Activated T-helper 9 cell treated with anti-CD3 and anti-CD28 coated beads, Interleukin-2, amount 50 U/mL, for 16 hours (primary cell): ENCODE measurements at places on chromosomes 2 and 18.

GRCh38 chr2:35099342-35099741 is 1256.2 kb upstream of the CRIM1 start:
- DNase-seq, result no peak

DNA sequence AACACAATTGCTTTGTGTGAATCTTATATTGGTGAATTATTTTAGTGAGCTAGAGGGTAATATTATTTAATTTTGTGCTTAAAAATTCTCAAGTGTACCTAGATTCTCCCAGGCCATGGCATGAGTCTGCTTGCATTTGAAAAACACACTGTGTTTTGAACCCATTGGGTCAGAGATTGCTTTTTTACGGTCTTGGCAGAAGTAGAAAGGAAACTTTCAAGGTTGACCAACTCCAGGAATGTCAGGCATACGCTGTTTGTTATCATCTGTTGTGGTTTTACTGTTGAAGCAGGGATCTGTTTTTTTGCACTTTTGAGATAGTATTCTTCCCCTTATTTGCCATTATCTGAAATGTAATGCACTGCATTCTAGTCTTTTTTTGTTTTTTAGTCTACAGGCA is 377.4 kb downstream of the RPRM start:
- no peak for DNase-seq

DNA sequence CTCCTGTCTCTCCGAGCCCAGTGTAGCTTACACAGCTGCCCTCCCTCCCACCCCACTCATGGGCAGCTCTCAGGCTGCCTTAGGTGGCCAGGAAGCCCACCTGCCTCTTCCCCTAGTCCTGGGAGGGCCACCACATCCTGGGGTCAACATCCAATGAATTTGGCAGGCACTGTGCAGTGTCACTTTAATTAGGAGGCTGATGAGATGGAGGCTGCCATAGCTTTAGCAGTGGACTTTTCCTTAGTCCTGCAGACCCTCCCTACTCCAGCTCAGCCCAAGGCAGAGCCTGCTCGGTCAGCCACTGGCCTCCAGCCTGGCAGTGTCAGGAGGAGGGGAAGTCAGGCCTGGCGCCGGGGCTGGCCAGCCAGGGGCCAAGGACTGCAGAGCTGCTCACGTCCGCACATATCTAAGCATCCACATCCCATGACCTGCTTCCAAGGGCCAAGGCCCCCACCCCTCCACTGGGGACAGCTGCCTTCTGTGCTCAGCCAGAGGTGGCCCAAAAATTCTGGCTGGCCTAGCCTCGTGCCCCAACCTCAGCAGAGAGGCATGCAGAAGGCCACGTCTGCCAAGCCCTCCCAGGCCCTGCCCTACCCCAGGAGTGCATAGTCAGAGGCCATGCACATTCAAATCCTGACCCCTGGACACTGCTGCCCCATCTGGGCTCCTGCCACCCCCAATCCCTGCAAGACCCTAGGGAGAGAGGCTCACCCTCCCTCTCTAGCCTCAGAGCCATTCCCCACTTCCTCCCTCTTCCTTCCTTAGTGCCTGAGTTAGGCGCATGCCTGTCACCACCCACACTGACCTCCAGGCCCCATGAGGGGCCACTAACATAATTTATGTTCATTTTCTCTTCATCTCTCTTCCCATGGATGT is 33.1 kb downstream of the ADRA2B start:
- no peak for DNase-seq

DNA sequence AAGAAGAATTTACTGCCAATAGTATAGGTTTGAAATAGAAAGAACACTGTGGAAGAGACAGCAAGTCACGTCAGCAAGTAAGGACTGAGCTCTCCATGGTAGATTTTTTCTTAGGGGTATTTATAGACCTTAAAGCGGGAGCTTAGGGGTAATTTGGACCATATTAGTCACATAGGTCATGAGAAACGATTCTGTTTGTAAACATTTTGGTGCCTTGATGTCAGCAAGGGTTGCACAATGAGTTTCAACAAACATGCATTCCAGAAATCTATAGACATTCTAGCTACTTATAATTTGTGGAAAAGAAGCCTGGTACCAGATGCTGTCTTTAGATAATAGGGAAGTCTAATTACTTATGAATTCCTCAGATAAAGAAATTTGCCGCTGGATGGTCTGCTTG is 624.7 kb downstream of the TDRD15 start:
- DNase-seq, result no peak

DNA sequence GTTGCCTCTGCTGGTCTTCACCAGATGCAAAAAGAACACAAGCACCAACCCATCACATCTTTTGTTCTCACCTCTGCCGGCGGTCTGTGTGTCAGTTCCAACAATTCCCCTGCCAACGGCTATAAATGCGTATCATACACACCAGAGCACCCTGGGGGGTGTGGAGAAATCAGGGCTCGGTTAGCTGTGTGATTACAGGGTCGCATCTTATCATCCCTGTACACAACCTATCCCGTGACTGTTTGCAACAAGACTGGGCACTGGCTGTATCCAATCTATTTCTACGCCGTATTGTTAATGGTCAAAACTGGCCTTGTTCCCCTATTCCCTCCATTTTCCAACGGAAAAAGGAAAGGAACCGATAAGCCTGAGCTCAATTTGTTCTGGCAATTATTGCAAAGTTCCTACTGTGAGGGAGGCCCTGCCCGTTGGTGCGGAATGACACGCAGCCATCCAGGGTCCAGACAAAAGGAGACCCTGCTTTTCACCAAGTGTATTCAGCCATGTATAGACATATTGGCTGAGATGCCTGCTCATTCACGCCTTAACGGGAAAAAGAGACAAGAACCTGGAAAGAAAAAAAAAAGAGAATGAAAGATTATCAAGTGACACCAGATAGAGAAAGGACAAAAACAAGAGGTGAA is 136.9 kb downstream of the CDH20 start:
- DNase-seq, result no peak

DNA sequence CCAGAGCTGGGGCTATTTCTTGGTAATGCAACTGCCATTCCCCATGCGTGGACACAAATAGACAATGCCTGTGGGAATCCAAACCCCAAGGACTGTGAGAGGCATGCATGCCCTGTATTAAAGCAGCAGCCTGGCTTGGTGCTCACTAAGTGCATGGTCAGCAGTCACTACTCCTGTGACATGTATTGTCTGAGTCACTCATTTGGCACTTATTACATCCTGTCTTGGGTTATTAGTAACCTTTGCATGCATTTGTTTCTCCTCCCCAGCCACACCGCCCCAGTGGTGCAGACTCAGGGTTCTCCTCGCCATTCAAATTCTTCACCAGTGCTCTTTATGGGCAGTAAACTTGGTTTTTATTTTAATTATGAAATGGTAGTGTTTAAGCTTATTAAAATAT is 30.2 kb downstream of the PRKCE start:
- no peak for DNase-seq

DNA sequence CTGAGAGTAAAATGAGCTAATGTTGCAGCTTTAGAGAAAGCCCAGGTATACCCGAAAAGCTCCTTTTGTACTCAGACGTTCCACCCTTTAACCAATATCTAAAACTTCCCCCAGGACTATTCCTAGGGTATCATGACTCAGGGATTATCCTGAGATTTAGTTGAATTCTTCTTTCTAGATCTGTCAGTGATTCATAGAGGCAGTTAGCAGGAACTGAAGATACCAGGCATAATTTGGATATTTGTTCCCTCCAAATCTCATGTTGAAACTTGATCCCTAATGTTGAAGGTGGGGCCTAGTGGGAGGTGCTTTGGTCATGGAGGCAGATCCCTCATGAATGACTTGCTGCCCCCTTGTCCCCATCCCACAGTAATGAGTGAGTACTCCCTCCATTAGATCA is 161.2 kb upstream of the LRP1B start:
- no peak for DNase-seq

DNA sequence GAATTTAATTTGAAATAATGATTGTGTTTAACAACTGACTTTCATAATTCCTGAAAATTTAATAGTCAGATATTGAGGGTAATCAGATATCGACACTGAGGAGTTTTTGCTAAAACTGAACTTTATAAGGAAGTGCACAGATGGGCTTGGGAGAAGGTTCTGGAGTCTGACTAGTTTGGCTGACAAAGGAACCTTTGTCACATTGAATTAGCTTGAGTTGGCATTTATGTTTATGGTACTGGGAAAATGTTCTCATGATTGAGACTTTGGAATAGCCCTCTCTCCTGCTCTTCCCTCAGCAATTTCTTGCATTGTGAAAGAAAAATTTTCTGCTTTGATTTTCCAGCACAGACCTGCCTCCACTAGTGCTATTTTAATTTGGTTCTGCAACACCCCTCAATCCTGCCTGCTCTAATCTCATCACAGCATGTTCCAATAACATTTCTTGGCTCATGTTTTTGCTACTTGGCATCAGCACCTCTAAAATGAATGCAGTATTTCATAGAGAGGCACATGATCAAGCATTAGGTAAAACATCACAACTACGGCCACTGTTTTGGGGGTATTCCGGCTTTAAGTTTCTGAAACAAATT is 133.9 kb upstream of the FSHR start:
- DNase-seq, result no peak

DNA sequence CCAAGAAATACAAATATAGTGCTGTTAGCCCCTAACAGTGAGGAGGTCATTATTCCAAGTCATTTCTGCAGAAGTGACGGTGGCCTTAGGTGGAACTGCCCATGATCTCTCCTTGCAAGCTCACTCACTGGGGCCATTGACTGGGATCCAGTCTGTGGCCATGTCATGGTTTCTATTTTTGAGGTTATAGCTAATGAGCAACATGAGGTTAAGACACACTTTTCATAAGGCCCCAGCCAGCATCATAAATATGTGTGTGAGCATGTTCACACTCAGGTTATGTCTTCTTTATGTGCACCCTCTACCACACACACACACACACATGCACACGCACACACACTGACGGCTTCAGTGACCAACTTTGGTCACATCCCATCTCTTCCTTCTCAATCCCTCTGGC is 484 bp downstream of the AFF3 start:
- no peak for DNase-seq

DNA sequence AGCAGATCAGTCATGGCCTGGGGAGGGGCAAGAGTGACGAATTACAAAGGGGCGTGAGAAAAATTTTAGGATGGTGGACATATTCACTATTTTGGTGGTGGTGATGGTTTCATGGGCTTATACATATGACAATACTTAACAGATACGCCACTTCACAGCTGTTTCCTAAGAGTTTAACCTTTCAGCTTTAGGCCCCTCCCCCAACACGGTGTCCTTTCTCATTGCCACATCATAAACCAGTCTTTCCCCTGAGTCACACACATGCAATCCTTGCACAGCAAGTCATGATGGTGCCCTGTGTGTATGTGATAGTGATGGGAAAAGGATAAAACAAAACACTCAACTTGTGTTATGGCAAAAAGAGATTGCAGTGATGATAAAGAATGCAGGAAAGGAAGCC is 47.6 kb upstream of the IL1R1 start:
- DNase-seq, result no peak

DNA sequence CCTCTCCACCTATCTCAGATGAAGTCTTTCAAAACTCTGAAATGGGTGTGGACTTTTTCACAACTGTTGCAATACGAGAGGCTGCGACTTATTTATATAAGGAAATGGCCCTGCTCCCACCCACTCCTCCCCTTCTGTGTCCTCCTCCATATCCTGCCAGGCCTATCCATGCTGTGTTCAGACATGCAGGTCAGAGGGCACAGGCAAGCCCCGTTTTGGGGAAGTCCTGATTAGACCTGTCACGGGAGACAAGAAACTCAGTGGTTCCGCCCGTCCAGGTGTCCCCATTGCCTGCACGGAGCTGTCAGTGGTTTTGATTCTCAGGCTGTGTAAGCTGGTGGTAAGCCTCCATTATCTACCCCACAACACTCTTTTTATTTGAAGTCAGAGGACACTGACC is 99.6 kb upstream of the MGAT5 start:
- no peak for DNase-seq

GRCh38 chr2:205564346-205565141 is 117.8 kb upstream of the NRP2 start:
- no peak for DNase-seq

- DNase-seq, result no peak
Measured at GRCh38 chr2:8457699-8458502, 224.0 kb upstream of the ID2 start.

GRCh38 chr2:120539937-120540718 is 194.2 kb downstream of the INHBB start:
- DNase-seq, result no peak

GRCh38 chr18:68840554-68841263 is 42.8 kb downstream of the CCDC102B start:
- DNase-seq, result no peak

DNA sequence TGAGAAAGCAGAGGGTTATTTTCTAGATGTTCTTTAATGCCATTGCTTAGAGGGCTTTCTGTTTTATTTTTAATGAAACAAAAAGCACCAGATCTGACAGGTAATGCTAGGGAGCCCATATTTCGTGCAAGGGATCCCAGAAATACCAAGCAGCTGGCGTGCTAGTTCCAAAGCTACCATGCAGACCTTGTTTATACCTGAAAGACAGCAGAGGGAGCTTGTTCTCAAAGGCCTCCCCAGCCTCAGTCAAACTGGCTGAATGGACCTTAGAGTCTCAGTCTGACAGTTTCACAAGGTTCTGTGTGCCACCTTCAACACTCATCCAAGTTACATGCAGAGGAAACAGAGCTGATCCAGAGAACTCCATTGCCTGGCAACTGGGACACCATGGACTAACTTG is 48.6 kb downstream of the GALNT14 start:
- no peak for DNase-seq

DNA sequence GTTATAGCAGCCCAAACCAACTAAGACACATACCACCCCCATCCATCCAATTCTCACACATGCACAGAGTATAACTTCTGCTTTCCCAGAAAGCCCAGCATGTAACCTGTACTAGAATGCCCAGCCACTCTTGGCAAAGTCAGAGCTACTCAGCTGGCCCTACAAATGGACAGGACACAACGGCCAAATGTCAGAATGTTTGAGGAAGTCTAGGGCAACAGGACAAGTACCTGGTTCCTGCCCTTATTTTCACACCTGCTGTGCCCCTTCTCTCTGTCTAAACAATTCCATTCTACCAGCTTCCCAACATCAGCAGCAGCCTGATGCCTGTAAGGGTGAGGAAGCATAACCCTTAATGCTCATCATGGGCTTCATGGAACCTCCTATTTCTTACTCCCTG is 15.1 kb upstream of the BZW1 start:
- no peak for DNase-seq
